ENCODE measurements at places on chromosomes 1 and 21.

GRCh38 chr21:36125512-36126207, 9.2 kb upstream of the CBR3 start:
- no peak for DNase-seq

DNA sequence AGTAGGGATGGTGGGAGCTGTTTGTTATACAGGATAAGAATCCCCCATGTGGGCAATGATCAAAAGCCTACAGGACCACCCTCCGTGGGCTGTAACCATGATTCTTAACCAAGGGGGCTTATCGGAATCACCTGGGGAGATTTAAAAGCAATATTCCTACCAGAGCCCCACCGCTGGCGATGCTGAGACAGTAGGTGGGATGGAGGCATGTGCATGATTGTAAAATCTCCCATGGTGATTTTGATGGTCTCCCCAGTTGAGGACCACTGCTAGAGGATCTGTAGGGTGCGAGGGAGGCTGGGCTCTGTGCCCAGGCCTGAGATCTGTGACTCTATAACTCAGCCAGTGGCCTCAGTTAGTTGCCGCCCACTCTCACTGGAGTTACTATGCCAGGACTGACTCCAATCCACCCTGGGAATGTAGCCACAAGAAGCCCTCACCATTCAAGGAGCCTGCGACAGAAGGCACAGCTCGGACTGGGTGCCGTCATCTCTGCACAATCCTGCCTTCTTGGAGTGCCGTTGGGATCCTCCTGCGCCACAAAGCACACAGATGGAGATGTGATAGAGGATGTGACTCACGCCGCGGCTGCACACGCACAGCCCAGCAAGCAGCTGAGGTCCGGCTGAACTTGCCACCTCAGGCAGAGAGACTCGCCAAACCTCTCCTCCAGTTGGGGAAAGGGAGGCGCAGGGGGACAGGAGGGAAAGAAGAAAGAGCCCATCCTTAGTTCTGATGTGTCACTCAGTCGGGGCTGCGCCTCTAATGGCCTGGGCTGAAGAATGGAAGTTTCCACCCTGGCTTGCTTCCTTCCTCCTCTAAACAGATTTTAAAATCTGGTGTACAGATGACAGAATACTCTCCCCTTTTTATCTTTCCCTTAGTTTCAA, 26.5 kb downstream of the AKNAD1 start:
- peak; percentile 53 for DNase-seq

DNA sequence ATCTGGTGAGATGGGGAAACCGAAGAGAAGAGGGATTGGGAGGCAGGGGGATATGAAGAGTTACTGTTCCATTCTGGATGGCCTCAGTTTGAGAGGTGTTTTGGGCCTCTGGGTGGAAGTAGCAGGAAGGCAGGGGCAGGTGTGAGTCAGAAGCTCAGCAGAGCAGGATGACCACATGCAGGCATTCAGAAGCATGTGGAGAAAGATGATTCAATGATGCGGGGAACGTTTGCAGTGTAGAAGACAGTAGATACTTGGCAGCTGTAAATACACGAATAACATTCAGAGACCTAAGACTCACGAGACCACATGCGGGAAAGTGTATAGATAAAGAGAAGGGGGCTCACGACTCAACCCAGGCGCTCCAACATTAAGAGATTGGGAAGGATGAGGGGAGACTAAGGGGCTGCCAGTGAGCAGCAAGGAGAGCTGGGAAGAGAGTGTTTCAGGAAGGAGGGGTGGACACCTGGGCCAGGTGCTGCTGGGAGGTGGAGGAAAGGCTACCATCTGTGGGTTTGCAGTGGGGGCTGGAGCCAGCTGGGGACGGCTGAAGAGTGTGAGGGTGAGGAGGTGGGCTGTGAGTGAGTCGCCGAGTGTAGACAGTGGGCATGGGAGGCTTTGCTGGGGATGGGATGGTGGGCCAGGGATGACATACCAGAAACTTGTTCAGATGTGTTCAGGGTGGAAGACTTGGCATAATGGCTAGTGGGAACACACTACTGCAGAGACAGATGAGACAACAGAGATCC, 5.8 kb upstream of the EPS8L3 start:
- DNase-seq = no peak

DNA sequence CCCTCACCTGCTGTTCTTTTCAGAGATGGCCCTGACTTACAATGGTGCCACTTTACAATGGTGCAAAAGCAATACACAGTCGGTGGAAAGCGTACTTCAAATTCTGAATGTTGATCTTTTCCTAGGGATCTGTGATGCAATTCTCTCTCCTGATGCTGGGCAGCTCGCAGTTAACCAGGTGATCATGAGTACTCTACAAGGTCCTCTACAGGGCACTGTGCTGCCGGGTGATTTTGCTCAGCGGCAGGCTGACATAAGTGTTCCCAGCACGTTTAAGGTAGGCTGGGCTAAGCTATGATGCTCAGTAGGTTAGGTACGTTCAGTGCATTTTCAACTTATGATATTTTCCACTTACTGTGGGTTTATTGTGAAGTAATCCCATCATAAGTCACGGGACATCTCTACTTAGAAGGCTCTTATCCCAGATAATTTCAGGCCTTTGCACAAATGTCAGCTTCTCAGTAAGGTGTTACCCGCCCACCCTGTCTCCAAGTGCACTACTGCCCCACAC, 126.5 kb downstream of the KCNN3 start:
- no peak for DNase-seq

- DNase-seq = no peak
Measured at GRCh38 chr1:71828431-71829012, 453.8 kb downstream of the NEGR1 start.

DNA sequence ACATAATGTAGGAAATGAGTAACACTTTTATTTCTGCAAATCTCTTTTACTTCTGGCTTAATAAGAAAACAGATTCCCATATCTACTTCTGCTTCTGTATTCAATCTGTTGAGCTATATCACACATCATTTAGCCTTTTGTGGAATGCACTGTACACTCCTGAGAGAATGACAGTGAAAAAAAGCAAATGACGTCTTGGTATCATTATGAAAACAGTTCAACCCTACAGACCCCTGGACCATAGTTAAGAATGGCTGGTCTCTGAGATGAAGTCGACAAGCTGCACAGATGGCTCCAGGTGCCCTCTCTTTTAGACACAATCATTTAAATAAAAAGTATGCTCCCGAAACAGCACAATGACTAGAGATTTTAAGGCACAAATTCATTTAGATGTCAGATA, 247.0 kb downstream of the RERE start:
- DNase-seq = no peak

DNA sequence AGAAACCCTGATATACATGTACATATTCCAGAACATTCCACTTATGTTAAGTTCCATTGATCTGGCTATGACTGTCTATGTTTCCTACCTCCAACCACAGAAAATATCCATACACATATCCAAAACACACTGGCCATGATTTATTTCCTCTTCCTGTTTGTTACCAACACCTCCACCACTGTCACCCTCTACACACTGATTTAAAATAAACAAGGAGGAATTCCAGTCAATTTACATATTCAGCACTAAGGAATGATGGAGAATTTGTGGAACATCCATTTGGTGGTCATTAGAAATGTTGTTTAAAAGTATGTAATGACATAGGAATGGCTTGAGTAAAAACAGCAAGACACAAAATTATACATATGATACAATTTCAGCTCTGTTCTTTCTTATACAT, 5.5 kb upstream of the STX6 start:
- no peak for DNase-seq

DNA sequence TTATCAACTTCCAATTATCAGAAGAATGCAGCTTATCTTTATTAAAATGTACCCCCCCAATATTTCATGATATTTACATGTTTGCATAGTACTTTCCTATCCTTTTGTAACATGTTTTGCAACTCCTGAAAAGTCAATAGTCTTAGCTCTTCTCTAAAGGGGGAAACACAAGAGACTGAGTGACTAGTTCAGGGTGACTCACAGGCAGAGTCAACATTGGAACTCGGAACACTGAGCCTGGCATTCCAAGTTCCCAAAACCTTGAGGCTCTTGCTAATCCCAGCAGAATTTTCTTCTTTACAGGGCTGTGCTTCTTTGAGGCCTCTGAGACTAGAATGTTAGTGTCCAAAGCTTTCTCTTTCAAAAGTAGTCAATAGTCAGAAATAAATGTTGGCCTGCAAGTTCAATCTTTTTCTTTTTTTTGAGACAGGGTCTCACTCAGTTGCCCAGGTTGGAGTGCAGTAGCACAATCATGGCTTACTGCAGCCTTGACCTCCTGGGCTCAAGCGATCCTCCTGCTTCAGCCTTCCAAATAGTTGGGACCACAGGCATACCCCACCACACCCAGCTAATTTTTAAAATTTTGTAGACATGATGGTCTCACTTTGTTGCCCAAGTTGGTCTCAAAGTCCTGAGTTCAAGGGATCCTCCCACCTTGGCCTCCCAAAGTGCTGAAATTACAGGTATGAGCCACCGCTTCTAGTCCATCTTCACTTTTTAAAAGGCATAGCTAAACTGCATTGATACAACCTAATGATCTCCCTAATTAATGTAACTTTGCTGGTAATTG, 37.5 kb downstream of the ZNF281 start:
- DNase-seq = peak; percentile 51

DNA sequence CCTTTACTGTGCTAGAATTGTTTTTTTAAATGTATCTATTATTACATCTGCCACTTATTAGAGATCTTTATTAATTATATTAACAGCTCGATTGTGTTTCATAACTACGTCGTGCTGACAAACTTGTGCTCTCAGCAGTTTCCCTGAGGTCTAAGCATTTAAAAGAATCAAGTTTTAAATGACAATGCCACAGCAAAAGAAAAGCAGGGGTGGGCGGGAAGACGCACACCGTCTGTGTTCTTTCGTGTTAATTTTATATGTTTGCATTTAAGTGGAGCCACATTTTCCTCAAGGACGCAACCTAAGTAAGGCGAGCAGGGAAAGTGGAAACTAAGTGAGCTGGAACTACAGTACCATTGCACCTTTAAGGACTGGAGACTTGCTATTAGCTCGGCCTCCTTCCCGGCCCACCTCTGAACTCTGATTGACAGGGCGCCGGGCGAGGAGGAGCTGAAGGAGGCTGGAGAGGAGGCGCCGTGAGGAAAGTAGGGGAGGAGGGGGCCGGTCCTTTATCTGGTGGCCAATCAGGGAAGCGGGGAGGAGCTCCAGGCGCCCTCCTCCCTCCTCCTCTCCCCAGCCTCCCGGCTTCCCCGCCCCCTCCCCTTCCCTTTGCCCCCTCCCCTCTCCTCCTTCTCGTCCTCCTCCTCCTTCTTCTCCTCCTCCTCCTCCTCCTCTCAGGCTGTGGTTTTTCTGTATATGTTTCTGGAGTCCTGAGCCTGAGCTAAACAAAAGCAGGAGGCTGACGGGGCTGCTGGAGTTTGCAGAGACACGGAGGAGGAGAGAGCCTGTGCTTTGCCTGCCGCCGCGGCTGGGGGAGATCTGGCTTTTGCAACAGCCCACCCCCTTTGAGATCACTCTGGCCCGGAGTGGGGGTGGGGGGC, at the start of gene PBX1:
PBX1 (plus strand) TSS at position 724 of the 881 bp plus-strand sequence.
- peak; percentile 89 for DNase-seq

GRCh38 chr1:111366256-111366655, 61.3 kb downstream of the OVGP1 start:
- no peak for DNase-seq
